NCI-H526 treated with DMSO at 0.1 percent for 48 hours (cell line): ENCODE measurements at places on chromosomes 13 and 19.
A peak's percentile ranks its signal among the peaks of the same experiment; 100 is the strongest.

- DNase-seq, result no peak
Observed at GRCh38 chr13:46519182-46519581, 33.8 kb upstream of the LRCH1 start.

GRCh38 chr13:20873348-20873747 lies 29.2 kb downstream of the XPO4 start:
- DNase-seq, result no peak

GRCh38 chr19:17248011-17248776 lies 2.5 kb upstream of the NR2F6 start:
- no peak for DNase-seq

DNA sequence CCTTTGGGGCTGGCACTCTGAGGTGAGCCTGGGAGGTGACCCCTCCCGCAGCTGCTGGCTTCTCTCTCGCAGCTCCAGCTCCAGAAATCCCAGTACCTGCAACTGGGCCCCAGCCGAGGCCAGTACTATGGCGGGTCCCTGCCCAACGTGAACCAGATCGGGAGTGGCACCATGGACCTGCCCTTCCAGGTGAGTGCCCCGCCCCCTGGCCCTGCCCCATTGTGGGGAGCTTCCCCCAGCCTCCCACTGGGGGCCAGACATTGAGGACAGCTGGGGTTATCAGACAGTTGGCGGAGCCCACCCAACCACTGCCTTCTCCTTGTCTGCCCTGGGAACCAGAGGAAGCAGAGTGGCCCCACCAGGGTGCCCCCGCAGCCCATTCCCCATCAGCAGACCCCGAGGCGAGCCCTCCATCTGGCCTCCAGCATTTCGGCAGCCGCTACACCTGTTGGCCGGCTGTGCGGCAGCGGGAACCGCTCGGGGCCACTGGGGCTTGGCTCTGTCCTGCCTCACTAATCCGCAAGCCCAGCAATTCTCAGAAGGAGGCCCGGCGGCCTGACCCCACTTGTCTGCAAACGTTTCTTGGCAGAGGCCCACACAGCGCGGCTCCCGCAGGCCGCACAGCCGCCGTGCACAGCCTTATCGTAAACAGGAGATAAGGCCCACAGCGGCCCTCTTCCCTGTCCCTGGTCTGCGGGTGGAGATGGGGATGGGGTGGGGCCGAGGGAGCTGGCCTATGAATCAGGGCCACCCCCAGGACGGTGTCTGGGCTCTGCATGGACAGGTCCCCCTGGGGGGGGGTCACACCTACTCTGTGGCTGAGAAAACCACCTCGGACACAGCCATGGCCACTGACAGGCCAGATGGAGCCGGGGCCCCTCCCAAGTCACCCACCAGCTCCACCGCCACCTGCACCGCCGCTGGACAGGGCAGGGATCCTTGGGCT lies 48.0 kb downstream of the COMP start:
- no peak for DNase-seq

DNA sequence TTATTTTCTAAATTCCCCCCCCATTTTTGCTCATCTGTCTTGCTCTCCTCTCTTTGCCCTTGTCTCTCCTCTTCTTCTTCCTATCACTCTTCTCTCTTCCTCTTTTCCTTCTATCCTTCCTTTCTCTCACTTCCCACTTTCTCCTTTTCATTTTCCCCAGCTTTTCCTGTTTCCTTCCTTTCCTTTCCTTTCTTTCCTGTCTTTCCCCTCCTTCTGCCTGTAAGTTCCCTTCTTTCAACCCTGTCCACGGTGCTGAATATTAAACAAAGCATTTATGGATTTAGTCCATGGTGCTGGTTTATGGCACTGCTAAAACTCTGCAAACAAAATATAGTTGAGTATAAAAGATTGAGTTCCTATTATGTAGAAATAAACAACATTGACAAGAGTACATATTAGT lies 27.6 kb downstream of the SCEL start:
- DNase-seq, result no peak

- DNase-seq, result no peak
Observed at GRCh38 chr19:16112778-16113177, 1.1 kb downstream of the RAB8A start.

DNA sequence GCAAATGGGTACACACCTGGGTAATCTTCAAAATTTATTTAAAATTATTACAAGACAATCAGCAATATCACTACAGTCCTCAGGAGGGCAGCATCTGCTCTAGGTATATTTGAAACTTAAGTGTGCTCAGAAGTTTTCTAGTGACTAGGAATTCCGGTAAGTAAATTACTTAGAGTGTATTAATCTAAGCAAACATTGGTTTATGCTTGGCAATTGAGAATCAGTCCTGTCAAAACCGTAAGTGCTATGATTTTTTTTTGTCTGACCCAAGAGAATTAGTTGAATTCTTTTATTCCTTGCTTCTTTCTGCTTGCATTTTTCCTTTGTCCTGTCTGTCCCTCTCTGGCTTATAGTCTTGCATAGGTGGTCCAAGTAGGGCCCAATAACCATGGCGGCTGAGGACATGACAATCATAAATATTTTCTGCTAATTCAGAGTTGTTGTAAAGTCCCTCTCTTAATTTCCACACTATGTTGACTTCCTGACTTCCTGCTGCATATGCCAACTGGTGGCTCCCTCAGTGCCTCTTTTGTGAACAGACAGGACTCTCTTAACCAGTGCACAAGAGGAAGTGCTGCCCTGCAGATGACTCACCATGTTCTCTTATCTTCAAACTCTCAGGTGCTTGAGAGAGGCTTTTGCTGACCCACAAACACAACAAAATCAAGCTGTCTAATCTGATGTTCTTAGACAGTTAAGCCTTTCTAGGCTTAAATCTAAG lies 82.2 kb downstream of the SLAIN1 start:
- peak; percentile 77 for DNase-seq

- no peak for DNase-seq
Observed at GRCh38 chr13:90997951-90998350, 349.5 kb upstream of the MIR17HG start.

DNA sequence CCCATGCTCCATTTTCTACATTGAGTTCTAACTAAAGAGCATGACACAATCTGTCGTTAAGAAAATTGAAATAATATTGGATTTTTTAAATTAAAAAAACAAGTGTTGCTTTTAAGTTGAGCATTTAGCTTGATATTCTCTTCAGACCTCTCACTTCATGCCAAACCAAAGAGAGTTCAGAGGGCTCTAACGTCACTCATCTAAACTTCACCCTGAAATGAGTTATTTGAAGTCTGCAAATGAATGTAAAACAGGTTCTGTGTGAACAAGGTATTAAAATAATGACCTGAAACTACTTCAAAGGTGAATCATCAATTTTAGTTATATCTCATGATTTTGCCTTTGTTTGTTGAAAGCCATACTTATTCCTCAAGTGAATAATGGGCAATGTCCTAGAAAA lies 61.8 kb downstream of the MRPL57 start:
- DNase-seq, result no peak

- DNase-seq, result no peak
Observed at GRCh38 chr19:7013678-7014077, 7.6 kb downstream of the MBD3L2B start.

- no peak for DNase-seq
Observed at GRCh38 chr13:39369161-39369890, 233.7 kb downstream of the LHFPL6 start.

DNA sequence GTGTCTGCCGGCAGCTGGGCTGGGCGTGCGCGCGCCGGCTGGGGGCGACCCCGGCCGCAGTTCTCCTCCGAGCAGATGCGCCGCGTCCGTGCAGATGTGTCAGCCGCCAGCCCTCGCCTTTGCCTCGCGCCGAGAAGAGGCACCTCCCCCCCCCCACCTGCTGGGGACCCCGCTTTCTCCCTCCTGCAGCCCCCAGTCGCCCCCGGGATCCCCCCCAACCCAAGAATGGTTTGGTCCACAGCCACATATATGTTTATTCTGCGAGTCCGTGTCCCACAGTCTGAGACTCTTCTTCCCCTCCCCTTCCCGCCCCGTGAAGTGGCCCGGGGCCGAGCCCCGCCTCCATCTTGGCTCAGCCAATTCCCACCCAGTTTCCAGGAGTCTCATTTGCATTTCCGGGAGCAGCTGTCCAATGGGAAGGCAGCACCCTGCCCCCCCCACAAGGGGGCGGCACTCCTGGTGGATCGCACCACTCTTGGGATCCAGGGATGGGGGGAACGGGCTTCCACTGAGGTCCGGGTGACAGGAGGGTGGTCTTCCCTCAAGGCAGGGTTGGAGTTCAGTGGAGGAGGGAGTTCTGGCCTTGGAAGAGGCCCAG lies 8.6 kb downstream of the ISOC2 start:
- peak; percentile 80 for DNase-seq

DNA sequence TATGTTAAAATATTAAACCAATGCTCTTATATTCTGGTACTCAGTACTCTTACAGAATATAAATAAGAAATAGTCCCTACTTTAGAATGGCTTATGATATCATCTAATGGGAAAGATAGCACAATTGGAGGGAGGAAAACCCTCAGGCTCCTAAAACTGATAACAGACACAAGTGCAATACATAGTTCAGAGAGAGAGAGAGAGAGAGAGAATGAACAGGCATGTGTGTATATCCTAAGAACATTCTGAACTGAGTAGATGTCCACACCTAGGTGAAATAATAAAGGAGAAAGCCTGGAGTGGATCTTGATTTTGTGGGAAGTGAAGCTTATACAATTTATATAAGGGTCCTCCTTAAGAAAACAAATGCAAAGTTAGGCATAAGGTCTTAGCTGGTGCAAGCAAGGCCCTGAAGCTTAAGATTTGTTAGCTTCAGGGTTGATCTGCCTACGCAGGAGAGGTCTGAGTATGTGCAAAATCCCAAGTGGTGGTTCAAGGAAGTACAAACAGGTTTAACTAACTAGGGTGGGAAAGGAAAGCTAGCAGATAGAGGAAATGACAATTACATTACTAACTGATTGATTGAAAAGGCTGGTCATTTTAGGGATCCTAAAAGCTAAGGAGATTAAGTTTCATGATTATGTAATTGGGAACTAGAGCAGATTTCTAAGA lies 53.3 kb downstream of the SOX21 start:
- no peak for DNase-seq

GRCh38 chr19:1151917-1152587 lies 22.0 kb downstream of the SBNO2 start:
- no peak for DNase-seq

GRCh38 chr13:99687723-99688397 lies 186.6 kb downstream of the TM9SF2 start:
- DNase-seq, result no peak

- no peak for DNase-seq
Observed at GRCh38 chr13:28582225-28582891, 76.6 kb upstream of the POMP start.

DNA sequence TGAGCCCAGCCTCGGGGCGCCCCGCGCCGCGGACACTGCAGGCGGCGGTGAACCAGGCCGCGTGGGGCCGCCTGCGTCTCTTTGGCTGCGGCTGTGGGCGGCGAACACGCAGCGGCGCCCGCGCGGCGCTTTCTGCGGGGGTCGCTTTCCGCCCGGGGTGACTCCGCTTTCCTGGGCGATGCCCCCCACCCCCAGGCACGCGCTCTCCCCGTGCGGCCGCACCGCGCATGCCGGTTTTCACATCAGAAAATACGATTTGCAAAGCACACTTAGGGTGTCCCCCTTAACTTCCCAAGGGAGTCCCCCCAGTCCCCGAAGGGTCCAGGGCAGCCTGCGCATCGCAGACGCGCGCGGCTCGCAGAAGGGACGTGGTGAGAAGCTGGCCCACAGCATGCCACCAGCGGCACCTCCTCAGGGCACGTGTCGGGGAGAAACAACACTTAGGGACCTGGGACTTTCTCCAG lies 5.3 kb downstream of the F7 start:
- no peak for DNase-seq

GRCh38 chr19:41978470-41978869 lies 15.6 kb downstream of the ATP1A3 start:
- no peak for DNase-seq

DNA sequence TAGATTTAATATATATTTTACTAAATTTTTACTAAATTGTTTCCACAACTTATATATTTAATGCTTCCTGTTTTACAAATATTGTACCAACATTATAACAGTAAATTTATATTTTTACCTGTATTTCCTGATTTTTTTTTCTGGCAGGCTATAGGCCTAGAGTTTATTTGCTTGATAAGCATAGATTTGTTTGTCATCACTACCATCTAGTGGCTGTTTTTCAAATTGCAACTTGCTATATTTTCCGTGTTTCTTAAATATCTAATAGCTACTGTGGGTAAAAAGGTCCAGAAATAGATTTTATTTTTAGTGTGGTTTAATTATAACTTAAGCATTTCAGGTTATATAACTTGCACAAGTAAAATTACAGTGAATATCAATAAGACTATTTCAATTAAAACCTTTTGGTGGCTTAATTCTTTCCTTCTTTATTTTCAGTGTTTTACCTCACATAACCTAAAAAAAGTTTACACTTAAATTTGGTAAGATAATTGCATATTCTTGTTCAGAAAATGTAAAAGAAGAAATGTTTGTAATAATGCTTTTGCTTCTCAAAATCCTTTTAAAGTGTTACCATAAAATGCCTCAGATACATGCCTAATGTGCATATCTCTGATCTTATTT lies 60.6 kb downstream of the NDFIP2 start:
- DNase-seq, result peak; percentile 62

DNA sequence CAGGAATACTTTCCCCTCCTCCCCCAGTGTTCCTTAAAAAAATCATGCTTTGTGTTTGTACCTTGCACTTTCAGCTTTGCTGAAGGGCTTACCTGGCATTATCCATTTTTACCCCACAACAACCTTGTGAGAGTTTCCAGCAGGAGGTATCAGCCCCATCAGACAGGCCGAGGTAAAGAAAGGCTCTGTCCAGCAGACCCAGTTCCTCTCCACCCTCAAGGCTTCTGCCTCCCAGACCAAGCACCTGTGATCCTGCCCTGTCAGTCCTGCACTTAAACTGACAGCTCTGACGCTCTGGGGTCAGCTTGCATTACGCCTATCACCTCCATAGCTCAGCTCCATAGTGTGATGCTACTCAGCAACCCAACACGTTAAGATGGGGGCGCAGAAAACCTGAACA lies 803.1 kb downstream of the UQCRFS1 start:
- no peak for DNase-seq

GRCh38 chr19:35908010-35908441 lies at the start of gene TYROBP:
TYROBP (minus strand) TSS chr19:35908295; CDS start chr19:35908228, 67 bp downstream.
- no peak for DNase-seq

- DNase-seq, result peak; percentile 94
Observed at GRCh38 chr13:30408319-30409101, 13.8 kb upstream of the UBE2L5 start.

DNA sequence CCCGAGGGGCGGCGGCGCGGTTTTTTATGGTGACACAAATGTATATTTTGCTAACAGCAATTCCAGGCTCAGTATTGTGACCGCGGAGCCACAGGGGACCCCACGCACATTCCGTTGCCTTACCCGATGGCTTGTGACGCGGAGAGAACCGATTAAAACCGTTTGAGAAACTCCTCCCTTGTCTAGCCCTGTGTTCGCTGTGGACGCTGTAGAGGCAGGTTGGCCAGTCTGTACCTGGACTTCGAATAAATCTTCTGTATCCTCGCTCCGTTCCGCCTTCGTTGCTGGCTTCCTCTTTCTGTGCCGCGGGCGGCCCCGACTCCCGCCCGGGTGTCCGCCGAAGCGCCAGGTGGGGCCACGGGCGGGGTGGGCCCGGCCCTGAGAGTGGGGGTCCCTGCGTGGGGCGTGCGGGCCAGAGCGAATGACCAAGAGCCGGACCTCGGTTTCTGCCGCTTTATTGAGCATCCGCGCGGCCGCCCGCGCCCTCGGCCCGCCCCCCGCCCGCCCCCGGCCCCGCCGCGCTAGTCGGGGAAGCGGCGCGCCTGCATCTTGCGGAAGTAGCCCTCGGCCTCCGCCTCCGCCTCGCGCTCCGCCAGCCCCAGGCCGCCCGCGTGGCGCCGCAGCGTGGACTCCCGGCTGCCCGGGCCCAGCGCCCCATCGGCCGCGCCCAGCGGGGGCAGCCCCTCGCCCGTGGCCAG lies 9.6 kb downstream of the PLPPR3 start:
- DNase-seq, result no peak
